ENCODE measurements at places on chromosomes 1 and 21.

DNA sequence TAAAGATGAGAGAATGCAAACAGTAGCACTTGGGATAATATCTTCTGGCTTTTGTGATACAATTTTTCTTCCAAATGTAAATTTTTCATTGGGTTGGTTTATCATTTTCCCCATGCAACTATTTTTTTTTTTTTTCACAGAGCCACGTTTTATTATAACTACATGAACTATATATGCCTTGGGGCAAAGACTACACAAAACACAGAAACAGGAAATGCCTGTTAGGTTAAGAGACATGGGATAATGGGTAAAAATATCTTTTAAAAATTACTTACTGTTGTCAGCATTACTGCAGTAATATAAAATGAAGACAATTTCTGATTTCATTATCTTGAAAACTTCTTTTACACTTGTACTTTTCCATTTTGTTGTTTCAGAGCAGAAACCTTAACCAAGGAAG is 74.6 kb downstream of the DISP1 start:
- no peak for DNase-seq

DNA sequence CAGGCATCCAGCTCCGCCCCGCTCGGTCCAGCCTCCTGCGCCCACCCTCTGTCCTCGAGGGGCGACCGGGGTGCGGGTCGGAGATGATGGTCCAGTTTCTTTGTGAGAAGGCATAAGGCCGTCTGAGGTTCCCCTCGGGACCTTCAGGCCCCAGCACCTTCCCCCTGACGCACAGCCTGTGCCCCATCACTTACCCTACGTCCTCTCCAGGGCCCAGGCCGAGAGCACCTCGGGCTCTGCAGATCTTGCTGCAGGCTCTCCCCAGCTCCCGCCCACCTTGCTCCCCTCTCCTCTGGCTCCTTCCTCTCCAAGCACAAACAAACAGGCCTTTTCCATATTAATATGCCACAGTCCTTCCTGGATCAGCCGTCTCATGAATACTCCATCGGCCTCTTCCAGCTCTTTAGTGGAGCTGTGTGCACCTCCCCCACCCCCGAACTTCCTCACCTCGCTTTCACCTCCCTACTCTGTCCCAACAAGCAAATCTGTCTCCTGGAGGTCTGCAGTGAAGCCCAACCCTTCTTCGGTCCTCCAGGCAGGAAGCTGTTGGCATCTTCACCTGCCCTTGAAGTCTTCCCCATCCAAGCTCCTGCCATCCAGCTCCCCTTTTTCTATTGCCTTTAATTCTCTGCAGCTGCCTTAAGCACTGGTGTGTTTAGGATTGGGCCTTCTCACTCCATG is 448 bp upstream of the COL9A2 start:
- DNase-seq = no peak

- no peak for DNase-seq
Measured at GRCh38 chr1:198778049-198778448, 139.2 kb downstream of the PTPRC start.

GRCh38 chr1:214520544-214521165 is 30.7 kb downstream of the PTPN14 start:
- DNase-seq = no peak

DNA sequence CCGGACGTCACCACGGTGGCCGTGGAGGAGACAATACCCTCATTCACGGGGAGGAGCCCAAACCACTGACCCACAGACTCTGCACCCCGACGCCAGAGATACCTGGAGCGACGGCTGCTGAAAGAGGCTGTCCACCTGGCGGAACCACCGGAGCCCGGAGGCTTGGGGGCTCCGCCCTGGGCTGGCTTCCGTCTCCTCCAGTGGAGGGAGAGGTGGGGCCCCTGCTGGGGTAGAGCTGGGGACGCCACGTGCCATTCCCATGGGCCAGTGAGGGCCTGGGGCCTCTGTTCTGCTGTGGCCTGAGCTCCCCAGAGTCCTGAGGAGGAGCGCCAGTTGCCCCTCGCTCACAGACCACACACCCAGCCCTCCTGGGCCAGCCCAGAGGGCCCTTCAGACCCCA is 7.0 kb downstream of the TNFRSF14 start:
- no peak for DNase-seq

- no peak for DNase-seq
Measured at GRCh38 chr1:178644308-178645120, 80.5 kb upstream of the RALGPS2 start.

DNA sequence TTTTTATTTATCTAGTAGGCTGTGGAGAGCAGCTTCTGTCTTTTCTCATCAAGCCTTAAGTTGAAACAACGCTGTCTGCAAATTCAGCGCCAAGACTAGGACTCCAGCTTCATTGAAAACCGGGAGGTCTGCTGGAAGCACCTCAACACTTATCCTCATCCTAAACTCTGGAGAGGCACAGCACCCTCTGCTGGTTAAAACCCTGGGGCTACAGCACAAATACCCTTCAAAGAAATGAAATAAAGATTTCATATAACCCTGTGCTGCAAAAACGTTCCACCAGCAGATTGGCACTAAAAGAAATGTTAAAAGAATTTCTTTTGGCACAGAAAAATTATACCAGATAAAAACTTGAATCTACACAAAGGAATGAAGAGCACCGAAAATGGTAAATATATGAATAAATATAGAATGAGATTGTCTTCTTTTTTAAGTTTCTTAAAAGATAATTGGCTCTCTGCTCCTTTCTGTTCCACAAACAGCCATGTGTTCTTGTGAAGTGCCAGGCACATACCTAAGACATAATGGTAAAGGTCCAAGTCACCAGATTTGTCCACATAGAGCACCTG is 227.7 kb upstream of the SAMSN1 start:
- DNase-seq = no peak

- DNase-seq = no peak
Measured at GRCh38 chr1:205878026-205878425, 28.1 kb upstream of the PM20D1 start.

GRCh38 chr1:206608108-206608698 is 4.1 kb downstream of the EIF2D start:
- no peak for DNase-seq

DNA sequence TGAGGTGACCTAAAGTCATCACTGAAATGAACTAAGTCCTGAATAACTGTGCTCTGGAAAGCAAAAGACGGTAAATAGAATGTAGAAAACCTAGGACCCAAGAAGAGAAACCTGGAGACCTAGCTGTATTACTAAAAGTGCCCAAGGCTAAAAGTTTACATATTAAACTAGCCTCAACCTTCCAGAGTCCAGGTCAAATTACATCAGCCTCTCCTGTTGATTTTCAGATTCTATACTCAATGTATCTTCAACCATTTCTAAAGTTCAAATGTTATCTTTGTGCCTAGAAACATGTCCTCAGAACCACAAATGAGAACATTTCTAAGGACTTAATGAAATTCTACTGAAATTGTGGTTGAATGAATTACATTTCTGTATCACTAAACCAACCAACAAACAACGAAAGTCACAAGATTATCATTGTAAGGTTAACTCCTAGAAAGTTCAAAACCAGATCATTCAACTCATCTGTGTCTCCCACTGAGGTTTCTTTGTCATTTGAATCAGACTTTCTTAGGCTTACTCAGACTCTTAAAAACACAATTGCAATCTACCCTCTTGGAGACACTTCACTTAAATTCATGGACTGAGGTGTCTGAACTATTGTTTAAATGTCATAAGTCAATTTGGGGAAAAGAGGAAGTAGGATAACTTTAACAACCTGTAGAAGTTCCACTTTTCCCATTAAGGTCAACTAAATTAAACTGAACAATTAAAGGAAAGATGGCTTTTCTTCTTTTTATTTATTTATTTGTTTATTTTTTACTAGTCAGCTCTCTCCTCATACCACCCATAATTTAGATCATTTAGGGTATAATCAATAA is 207.7 kb downstream of the BARHL2 start:
- DNase-seq = no peak

DNA sequence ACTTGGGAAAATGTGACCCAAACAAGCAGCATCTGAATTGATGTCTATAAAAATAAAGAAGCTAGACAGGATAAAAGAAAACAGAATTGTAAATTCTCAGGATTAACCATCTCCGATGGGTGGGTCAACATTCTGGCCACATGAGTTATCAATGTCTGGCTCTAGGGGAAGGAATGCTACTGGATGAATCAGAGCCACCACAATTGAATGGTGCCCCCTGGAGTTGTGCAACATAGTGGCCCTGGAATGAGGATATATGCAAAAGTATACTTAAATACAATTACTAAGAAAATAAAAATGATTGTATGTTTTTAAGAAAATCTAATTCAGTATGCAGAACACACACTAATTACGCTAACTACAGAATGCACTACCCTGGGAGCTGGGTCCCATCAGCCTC is 185.6 kb downstream of the TGFBR3 start:
- no peak for DNase-seq

- DNase-seq = no peak
Measured at GRCh38 chr1:165849353-165850133, 22.1 kb downstream of the UCK2 start.

DNA sequence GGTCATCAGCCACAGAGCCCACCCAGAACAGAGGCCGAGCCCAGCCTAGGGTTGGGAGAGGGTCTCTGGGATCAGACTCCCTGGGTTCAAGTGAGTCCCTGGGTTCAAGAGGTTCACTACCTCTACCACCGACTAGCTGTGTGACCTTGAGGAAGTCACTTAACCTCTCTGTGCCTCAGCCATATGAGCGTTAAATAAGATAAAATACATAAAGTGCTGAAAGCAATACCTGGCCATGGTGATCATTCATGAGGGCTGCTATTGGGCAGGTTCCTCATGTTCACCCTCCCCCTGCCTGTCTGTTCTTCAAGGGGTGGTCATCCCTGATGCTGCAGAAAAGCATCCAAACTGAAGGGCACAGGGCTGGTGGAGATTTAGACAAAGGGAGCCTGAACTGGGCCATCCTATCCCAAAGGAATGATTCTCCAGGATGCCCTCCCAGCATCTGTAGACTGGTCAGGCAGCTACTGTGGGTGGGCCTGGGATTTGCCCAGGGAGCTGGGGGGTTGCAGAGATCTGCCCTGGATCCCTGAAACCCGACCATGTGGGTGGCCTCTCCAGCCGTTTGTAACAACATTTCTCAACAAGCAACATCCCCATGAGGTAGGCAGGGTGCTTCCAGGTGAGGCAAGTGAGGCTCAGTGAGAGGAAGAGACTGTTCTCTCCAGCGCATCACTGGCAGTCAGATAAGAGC is 196.6 kb downstream of the MATN1 start:
- DNase-seq = no peak

GRCh38 chr1:169487561-169487960 is 1.8 kb upstream of the SLC19A2 start:
- no peak for DNase-seq

All from GF-D8 (cell line).